ENCODE measurements at places on chromosomes 4 and X. TPM values are rescaled to one million over a fixed set of nuclear protein-coding genes. Genes with fewer than 3 reads are reported as not detected.
A peak's percentile ranks its signal among the peaks of the same experiment; 100 is the strongest.

GRCh38 chrX:11113731-11114130 lies 2.6 kb downstream of the HCCS start:
- no peak overlapping the region for H3K4me3 ChIP-seq
- H3K27ac ChIP-seq, result no peak overlapping the region
- no peak for DNase-seq
- H3K27me3 ChIP-seq, result no peaks in the 10 kb centered on the region

GRCh38 chr4:153506341-153507309 lies 40.5 kb downstream of the TMEM131L start:
- peaks cover 17% of the 10 kb centered on the region for H3K4me1 ChIP-seq
- DNase-seq, result no peak
- H3K27ac ChIP-seq, result no peak overlapping the region
- no peak overlapping the region for H3K4me3 ChIP-seq
- H3K36me3 ChIP-seq, result no peaks in the 10 kb centered on the region

GRCh38 chrX:9610771-9611392 lies 146.0 kb downstream of the TBL1X start:
- H3K27ac ChIP-seq, result no peak overlapping the region
- no peaks in the 10 kb centered on the region for H3K4me1 ChIP-seq
- no peaks in the 10 kb centered on the region for H3K36me3 ChIP-seq
- no peak for DNase-seq
- no peaks in the 10 kb centered on the region for H3K27me3 ChIP-seq
- no peak overlapping the region for H3K4me3 ChIP-seq

DNA sequence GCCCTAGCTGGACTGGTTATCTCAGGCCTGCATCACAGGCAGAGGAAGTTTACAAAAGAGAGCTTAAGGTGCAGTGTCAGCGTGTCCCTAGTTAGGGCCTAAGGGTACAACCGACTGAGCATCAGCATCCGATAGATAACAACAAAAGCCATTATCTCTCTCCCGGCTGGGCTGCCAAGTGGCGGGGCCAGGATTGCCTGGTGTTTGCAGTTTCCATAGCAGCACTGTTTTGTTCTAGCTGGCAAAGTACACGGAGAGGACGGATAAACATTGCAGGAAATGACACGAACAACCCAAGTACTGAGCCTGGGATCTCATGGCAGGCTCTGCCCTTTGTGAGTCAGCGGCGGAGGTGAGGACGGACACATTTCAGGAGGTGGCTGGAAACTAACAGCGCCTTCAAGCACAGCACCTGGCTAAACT lies 104.7 kb upstream of the NOCT start:
- H3K27ac ChIP-seq, result no peak overlapping the region
- H3K4me1 ChIP-seq, result peaks cover 17% of the 10 kb centered on the region
- DNase-seq, result no peak
- H3K4me3 ChIP-seq, result no peak overlapping the region
- H3K27me3 ChIP-seq, result no peaks in the 10 kb centered on the region

DNA sequence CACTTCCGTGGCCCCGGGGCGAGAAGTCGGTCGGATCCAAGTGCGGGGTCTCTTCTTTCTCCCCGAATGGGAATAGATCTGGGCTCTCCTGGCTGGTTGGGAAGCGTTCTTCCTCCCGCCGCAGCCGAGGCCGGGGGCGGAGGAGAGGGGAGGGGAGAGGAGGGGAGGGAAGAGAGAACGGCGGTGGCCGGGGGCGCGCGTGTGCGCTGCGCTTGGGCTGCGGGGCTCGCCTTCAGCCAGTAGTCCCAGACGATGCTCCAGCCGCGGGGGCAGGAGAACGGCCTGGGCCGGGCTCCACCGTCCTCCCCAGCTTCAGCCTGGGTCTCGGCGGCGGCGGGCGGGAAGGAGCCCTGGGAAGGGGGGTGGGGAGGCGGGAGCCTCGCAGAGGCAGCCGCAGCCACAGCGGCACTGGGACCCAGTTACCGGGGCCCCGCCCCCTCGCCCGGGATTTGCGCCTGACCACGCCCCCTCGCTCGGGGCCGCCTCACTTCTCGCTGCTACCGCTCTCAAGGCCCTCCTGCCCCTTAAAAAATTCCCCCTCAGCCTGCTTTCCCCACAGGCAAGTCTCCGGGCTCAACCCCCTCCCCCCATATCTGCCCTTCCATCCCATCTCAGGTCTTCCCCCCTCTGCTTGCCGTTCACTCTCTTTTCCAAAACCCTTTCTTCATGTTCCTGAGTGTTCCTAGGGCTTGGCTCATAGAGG lies at the start of gene FGD1:
TSS of gene FGD1 (minus strand) at position 421 of the 703 bp plus-strand sequence. CDS start 802 bp downstream, outside the sequence.
- no peak for DNase-seq
- H3K27ac ChIP-seq, result peak within 1 kb of the TSS; percentile 87
- peaks cover 23% of the 10 kb centered on the region for H3K4me1 ChIP-seq
- no peaks in the 10 kb centered on the region for H3K27me3 ChIP-seq
- H3K36me3 ChIP-seq, result no peaks in the 10 kb centered on the region
- peak within 1 kb of the TSS; percentile 66 for H3K4me3 ChIP-seq

DNA sequence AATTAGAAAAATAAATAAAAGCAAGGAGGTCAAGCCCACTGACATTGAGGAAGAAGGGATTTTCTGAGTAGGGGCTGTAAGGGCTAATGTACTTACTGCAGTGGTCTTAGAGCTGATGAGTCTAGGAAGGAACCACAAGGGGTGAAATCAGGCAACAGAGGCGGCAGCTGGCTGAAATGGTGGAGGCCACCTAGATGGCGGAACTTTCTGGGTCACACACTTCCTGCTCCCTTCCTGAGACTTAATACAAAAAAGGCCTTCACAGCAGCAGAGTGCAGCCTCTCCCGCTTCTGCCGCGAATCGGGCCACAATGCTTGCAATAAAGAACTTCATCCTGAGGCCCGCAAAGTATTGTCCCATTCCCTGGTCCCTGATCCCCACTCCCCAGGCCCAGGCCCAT lies 15.4 kb downstream of the SNX12 start:
- no peaks in the 10 kb centered on the region for H3K27me3 ChIP-seq
- no peaks in the 10 kb centered on the region for H3K4me1 ChIP-seq
- no peak overlapping the region for H3K27ac ChIP-seq
- H3K4me3 ChIP-seq, result no peak overlapping the region
- DNase-seq, result no peak

The RRH gene
- not detected for total RNA-seq

The PRDM8 gene
- total RNA-seq, result 15.0 TPM
